ENCODE measurements at places on chromosomes 12 and 14.

DNA sequence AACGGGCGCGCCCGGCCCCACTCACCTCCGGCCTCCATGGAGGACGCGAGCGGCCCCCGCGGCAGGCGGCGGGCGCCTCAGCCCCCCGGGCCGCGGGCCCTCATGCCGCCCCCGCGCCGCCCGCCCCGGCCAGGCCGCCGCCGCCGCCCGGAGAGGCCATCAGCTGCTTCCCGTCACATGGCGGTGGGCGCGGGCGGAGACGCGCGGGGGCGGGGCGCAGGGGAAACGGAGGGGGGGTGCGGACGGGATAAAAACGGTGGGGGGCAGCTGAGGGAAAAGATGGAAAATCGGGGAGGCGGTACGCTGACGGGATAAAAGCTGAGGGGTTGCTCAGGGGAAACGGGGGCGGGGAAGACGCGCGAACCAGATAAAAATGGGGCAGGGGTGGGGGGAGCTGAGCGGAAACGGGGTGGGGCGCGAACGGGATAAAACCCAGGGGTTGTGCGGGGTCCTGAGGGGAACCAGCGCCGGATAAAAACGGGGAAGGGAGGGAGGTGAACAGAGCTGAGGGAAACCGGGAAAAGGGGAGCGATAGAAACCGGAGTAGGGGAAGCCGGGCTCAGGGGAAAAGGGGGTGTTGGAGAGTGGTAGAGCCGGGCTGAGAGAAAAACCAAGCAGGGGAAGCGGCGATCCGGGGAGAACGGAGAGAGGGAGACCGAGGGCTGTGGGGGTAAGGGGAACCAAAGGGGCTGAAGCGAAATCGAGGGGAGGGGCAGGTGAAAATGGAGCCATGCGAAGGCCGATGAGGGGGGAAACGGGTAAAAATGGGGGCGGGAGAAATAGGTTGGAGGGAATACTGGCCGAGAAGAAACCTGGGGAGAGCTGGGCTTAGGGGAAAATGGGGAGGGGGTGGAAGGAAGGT lies at the start of gene WSB2:
TSS of gene WSB2 (minus strand) at position 169 of the 862 bp plus-strand sequence. CDS start at position 38, 131 bp downstream.
- peak; percentile 50 for DNase-seq

DNA sequence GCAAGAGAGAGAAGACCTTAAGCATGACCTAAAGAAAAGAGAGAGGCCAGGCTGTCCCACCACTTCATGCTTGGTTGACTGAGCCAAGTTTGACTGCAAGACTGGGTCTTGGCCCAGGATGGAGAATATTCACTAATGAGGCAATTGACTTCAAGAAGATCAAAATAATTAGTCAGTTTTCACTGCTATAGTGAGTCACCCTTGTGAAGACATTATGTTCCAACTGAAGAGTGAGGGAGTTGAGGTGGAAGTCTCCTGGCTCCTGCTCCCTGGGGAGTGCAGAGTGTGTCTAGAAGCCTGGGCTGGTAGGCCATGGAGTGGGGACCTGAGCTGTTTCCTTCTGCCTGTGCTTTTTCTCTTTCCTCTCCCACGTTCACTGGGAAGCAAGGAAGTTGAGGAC lies 117.6 kb downstream of the CACNA1C start:
- no peak for DNase-seq

GRCh38 chr12:92503029-92503931 lies 199.5 kb upstream of the PLEKHG7 start:
- DNase-seq = no peak

DNA sequence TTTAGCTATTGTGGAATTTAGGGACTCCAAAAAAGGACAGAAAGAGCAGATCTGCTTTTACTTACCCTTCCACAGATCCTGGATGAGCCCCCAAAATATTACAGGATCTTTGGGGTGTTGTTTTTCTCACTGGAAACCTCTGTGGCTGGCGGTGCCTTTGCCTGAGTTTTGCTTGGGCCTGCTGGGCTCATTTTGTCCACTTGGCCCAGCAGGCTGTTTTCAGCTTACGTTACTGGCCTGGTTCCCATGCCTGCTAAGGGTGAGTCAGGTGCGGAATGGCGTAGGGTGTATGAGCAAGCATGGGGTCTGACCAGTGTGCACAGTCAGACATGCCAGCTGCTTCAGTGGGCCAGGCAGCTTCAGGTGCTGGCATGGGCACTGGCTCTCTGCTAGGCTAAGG lies 45.8 kb downstream of the HSD17B6 start:
- DNase-seq = no peak

- no peak for DNase-seq
Observed at GRCh38 chr12:23781118-23781517, 168.4 kb downstream of the SOX5 start.

GRCh38 chr14:61754627-61755381 lies 7.4 kb upstream of the SNAPC1 start:
- no peak for DNase-seq
